HEK293T (cell line): ENCODE measurements at places on chromosomes 3 and 15.
A peak's percentile ranks its signal among the peaks of the same experiment; 100 is the strongest.

DNA sequence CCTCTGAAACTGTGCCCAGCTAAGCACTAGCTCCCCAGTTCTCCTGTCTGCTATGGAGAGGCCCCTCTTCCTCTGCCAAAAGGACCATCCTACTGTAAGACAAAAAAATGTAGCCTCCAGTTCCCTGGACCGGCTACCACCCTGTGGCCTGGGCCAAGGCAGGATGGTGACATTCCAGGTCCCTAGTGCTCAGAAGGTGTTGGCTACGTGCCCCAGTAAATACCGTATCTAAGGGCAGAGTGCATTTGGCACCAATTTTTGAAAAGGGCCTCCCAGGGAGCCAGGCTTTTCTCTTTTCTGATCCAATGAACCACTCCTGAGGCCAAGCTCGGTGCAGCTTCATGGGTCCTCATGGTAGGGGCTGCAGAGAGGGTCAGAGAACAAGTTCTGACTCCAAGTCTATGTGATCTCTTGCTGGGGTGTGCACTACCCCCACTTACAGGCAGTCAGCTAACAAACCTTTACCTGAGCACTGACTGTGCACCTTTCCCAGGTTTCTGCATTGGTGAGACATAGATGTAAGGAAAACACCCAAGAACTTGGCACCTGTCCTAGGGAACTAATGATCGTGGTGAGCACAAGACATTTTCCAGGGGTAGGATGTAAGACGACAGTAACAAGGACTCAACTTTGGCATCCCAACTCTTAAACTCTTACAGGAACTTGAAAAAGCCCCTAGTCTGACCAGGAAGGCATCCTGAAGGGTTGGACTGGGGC lies 32.6 kb downstream of the TLE3 start:
- no peak for DNase-seq

DNA sequence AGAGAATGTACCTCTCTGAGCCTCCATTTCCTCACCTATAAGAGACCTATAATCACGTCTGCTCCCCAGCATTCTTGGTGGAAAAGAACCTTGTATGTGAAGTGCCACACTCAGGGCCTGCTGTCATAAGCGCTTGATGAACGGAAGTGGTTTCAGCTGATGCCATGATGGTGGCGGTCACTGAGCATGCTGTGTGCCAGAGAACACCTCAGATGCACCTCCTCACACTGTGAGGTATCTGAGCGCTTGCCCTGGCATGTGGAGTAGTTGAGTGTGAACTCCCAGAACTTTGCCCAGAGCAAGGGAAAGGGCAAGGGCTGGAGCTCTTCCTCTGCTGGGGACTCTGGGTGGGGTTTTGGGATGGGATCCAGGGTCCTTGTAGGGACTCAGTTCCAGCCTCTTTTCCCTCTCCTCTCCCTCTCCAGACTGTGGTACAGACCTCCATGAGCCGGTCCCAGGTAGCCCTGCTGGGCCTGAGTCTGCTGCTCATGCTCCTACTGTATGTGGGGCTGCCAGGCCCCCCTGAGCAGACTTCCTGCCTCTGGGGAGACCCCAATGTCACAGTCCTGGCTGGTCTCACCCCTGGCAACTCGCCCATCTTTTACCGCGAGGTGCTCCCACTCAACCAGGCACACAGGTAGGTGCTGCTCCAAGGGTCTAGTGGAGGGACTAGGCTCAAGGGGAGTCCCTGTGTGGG lies 2.7 kb downstream of the ABHD14A start:
- no peak for DNase-seq

GRCh38 chr3:48155122-48155521 lies 33.1 kb downstream of the CDC25A start:
- DNase-seq = no peak

DNA sequence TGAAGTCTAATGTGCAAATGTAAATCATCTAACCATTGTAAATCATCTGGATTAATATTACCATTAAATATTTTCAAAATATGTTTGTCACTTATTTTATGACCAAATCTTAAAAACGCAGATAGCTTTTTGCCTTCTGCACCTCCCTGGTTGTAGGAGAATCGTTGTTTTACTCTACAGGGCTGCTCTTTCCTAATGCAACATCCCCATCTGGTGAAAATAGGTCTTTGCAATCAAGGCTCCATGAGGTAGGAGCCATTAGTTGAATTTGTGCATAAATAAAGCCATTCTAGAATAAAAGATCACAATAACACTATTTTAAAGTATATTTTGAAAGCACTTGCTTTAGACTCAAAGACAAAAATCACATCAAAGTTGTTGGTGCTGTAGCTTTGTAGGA lies 535.6 kb upstream of the AGTR1 start:
- DNase-seq = no peak

- no peak for DNase-seq
Observed at GRCh38 chr3:111745786-111746185, 113.3 kb upstream of the PHLDB2 start.

- no peak for DNase-seq
Observed at GRCh38 chr15:99954361-99955180, 221.3 kb upstream of the LYSMD4 start.

GRCh38 chr3:24088782-24089181 lies 143.7 kb downstream of the NR1D2 start:
- peak; percentile 55 for DNase-seq

DNA sequence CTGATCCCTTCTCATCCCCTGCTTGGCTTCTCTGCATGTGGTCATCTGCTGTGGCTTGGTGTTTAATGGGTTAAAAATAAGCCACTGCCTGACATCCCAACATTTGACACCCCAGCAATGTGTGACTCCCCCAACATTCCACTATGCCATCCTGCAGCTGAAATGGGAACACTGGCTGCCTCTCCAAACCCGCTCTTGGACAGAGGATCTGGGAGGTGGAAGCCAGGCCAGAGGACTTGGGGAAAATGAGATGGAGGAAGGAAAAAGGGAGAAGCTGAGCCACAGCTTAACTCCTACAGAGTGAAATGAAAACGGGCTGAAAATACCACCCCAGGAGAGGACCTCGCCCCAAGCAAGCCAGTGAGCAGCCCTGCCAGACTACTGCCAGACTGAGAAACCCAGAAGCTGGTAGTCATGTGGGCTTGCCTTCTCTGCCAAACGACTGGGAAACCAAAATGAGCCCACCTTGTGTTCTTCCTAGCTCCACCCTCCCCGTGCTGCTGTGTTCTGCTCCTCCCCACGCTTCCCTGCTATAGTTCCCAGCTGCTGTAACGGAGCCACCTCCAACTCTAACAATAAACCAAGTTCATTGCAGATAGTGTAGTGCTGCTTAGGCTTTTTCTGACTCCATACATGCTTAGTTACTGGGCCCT lies 13.7 kb downstream of the MAP1A start:
- no peak for DNase-seq

GRCh38 chr15:73872346-73872745 lies 1.0 kb upstream of the TBC1D21 start:
- no peak for DNase-seq

DNA sequence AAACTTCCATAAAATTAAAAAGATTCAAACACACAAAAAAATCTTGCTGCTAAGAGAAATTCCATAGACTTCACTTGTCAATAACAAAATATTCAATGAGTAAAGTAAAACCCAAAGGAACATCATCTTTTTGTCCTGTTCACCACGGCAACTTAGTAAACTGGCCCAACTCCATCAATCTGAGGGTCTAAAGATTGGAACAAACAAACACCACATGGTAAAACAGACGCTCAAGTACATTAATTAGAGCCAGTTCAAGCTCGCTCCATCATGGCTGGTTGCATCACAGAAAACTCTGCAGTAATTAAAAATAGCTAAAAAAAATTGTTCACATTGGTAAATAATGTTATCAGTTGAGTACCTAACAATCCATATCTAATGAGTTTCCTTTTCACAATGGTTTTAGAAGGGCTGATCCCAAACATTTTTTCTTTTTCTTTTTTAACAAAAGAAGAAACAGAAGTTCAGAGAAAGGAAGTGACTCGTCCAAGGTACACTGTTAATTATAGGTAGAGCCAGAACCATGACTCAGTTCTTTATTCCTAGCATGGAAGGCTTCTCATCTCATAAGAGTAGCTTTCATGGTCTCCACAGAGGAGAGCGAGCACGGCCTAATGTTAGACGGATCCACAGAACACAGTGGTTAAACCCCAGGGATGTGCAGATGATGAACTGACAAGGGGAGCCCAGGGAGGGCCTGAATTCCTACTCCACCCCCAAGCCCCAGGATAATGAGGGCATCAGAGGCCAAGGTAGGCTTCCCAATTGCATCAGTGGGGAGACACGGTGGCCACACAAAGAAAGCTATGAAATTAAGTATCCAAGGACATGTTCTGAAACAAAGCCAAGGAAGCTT lies 79.2 kb upstream of the ARHGEF3 start:
- no peak for DNase-seq

DNA sequence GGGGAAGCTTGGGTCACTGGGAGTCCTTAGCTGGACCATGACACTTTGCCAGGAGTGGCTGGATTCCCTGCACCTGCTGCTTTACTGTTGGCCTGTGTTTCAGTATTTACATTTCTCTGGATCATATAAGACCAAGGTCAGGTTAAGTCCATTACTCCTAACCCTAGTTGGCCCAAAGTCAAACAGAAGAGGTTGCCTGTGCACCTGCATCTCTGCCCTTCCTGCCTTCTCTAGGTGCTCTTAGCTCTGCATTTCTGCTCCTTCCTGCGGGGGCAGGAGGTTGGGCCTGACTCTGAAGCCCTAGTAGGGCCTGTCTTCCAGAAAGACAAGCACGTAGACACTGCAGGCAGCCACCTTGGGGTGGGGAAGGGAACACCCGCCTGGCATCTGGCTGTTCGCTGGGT lies 124.3 kb downstream of the RPLP1 start:
- DNase-seq = no peak
